ENCODE measurements at places on chromosomes 4 and X.

DNA sequence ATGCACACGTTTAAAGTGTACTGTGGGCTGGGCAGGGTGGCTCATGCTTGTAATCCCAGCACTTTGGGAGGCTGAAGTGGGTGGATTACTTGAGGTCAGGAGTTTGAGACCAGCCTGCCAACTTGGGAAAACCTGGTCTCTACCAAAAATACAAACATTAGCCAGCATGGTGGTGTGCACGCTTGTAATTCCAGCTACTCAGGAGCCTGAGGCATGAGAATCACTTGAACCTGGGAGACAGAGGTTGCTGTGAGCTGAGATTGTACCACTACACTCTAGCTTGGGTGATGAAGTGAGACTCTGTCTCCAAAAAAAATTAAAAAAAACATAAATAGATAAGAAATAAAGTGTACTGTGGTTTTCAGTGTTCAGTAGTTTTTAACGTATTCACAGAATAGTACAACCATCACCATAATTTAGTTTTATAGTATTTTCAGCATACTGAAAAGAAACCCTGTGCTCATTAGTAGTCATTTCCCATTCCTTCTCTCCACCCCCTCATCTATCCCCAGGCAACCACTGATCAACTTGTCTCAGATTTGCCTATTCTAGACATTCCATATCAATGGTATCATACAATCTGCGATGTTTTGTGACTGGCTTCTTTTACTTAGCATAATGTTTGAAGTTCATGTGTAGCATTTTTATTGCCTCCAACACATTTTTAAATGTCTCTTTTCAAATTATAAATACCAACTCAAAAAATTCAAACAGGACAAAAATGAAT is 19.1 kb downstream of the SLAIN2 start:
- no peak for DNase-seq

DNA sequence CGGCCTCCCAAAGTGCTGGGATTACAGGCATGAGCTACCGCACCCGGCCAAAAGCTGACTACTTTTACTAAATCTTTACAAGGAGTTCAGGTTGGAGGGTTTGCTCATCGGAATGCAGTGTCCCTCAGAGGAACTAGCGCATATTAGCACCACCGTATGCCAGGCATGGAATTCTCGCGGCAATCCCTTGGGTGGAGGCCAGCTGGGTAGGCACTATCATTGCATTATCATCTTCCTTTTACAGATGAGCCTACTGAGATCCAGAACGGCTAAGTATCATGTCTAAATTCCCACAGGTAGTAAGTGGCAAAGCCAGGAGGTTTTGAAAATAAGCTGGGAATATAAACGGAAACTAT is 6.1 kb upstream of the CXorf66 start:
- no peak for DNase-seq

DNA sequence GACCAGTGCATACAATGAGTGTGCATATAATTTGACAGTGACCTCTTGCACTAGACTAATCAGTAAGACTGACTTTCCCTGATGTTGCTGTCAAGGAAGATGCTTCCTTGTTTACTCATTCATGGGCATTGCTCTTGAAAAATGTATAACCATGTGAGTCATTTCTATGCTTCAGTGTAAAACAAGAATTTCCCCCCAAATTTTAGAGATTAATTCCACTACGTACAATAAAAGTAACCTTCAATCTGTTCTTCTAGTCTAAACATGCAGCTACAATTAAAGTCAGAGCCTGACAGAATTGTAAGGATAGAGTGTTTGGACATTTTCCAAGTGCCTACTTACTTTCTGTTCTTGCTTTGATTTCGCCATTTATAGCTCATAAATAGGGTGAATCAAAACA is 935.7 kb downstream of the RAPGEF2 start:
- DNase-seq, result no peak

DNA sequence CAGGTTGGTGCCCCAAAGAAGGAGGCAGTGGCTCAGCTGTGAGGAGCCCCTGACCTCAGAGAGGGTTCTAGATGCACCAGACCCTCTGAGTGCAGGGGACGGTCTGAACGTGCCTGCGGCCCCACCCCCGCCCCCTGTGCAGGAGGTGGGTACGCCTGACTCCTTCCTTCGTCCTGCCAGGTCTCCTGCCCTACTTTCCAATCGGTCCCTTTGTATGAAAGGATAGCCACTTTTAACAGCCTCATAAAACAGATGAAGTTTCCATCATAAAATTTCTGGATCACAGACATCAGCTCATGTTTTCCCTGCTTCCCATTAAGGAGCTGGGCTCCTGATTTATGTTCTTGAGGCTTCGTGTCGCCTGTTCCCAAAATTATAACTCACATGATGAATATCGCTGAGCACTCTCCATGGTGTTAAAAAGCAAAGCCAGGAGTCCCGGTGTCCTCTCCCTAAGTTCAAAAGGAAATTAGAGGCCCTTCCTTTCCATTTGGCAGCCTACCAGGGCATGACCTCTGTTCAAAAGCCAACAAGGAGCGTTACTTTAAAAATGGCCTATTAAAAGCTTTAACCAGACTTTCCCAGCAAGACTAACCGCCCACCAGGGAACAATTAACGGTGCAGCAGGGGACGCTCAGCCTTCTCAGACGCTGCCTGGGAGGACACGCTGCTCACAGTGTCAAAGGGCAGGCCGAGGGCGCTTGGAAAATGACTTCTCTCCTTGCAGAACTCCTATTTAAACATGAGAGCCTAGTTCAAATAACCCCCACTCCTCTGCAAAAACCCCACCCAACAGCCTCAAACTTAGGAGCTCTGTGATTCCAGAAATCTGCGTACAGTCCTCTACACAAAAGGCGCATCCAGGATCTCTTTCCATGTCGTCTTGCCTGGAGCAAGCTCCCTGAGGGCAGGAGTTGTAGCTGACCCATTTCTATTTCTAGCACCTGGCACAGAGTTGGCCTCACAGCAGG is 181.9 kb downstream of the AFAP1 start:
- no peak for DNase-seq

All from NCI-H524 (cell line).